WTC11 (cell line): ENCODE measurements at places on chromosomes 1 and 21.

DNA sequence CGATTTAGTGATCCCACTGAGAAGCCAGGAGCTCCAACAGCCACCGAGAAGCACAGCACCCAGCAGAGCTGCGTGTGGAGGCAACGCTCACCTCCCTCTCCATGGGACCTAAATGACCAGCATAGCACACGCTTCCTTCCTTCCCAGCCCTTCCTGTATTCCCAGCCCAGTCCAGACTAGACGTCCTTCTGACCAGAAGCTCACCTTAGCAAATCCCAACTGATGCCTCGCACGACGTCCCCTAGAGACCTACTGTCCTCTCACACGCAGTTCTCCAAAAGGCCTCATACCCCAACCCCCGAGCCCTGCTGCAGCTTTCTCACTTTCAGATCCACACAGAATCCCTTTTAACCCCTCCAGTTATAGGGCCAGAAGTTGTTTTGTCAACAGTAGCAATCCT, 132.4 kb downstream of the SLC45A1 start:
- DNase-seq = no peak

- DNase-seq = no peak
Measured at GRCh38 chr1:15918962-15919715, 56.8 kb downstream of the ZBTB17 start.

- no peak for DNase-seq
Measured at GRCh38 chr1:218473522-218473921, 128.4 kb downstream of the TGFB2 start.

DNA sequence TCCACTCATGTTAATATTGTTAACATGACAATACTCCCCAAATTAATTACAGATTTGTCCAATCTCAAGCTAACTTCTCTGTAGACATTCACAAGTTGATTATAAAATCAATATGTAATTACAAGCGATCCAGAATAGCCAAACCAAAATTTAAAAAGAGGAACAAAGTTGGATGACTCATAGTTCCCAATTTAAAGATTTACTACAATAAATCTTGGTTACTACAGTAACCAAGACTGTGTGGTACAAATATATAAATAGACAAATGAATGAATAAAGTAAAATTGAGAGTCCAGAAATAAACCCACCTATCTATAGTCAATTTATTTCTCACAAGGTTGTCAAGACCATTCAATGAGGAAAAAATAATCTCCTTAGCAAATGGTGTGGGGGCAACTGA, 7.1 kb upstream of the KRTAP10-4 start:
- no peak for DNase-seq

DNA sequence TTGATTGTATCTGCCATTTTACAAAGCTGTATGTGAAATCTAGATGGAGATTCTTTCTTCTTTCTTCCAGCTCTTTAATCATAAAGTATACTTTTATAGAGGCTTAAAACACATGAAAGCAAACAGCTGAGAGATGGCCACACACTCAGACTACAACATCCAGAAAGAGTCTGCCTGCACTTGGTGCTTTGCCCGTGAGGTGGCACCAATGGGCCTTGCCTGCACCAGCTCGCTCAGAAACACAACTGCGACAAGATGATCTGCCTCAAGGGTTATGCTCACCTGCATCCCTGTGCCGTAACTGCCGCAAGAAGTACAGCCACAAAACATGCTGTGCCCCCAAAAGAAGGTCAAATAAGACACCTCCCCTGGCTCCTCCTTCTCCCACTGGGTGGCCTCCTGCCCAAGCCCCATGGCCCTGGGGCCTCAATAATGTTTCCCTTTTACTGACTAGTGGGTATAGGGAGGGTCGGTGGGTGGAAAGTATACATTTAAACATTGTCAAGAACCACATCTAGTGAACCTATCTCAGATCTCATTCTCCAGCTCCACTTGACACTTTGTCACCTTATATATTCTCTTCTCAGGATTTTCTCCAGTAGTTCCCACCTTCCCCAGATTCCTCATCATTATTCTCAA, 66.7 kb upstream of the ANGPTL3 start:
- peak; percentile 79 for DNase-seq

- no peak for DNase-seq
Measured at GRCh38 chr1:40637470-40638007, 27.9 kb downstream of the RIMS3 start.

DNA sequence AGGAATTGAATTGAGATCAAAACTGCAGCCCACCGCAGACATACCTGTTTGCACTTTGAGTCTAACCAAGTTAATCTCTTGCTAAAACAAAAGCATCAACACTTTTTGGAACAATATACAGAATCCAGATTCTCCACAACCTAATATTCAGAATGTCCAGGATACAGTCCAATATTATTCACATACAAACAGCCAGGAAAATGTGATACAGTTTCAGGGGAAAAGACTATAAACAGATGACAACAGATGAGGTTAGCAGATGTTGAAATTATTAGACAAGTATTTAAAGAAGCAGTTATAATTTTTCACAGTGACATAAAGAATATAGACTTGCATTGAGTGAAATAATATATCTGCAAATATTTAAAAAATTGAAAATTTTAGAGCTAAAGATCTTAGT, 678.1 kb upstream of the CXADR start:
- DNase-seq = no peak

DNA sequence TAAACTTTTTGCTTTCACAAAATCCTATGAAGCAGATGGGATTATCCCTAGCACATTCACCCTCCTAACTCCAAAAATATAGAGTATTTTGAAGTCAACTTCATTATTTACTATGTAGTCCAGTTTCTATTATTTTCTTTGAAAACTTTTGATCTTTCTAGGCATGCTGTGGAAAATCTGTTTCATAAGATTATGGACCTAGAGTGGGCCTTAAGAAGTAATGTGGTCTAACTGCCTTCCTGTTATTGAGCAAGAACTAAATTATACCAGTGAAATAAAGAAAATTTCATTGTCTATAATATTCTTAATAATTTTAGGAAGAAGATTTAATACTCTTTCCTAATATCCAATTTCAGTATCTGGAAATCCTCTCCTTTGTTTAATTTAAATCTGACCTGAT, 58.1 kb downstream of the PRKACB start:
- DNase-seq = no peak

GRCh38 chr21:25501996-25502665, 105.2 kb downstream of the MRPL39 start:
- no peak for DNase-seq

- DNase-seq = peak; percentile 43
Measured at GRCh38 chr1:63073309-63074306, 248.8 kb upstream of the FOXD3 start.

DNA sequence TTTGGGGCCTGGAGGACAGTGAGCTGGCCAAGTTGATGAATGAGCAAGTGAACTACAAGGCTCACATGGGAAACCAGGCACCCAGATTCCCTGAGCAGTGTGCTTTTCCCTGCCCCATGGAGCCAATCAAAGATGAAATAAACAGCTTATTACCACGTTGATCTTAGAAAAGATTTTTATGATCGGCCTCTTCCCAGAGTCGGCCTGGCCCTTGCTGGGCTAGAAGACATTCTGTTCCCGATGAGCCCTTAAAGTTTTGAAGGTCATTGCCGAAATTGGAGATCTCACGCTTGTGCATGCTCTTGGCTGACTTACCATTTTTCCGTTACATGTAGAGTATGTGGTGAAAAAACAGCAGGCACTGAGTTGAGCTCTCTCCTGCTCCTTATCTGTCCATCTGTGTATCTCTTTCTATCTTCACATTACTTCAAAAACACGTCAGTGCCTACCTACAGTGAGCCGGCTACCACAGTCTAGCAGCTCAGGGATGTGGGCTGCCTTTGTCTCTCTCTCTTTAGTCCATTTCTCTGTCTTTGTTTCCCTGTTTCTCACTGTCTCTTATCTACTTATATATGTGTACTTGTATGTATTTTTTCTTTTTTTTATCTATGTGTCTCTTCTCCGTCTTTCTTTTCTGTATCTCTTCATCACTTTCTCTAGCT, 248.8 kb upstream of the USP24 start:
- no peak for DNase-seq

DNA sequence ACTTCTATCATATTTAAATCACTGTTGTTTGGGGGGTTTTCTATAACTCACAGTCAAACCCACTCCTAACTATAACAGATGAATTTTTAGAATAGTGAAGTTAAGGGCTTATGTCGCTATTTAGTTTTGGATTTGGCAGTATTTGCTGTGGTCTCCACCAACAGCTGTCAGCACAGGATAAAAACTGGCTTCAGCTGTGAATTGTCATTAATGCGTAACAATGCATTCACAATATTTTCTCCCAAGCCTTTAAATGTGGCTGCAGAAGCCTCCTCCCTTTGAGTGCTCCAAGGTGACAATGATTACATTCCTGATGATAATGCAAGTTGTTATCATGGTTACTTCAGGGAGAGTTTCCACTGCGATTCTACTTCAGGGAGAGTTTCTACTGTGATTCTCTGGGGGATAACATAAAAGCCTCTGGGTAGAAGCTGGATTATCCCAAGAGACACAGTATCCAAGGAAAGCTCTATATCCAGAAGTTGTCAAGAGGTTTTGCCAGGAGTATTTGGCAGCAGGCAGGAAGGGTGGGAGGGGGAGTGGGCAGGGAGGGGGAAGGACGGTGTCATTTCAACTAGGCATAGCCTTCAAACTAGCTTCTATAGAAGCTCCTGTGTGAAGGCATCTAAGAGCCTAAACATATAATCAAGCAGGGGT, 14.9 kb upstream of the SMIM12 start:
- DNase-seq = no peak

DNA sequence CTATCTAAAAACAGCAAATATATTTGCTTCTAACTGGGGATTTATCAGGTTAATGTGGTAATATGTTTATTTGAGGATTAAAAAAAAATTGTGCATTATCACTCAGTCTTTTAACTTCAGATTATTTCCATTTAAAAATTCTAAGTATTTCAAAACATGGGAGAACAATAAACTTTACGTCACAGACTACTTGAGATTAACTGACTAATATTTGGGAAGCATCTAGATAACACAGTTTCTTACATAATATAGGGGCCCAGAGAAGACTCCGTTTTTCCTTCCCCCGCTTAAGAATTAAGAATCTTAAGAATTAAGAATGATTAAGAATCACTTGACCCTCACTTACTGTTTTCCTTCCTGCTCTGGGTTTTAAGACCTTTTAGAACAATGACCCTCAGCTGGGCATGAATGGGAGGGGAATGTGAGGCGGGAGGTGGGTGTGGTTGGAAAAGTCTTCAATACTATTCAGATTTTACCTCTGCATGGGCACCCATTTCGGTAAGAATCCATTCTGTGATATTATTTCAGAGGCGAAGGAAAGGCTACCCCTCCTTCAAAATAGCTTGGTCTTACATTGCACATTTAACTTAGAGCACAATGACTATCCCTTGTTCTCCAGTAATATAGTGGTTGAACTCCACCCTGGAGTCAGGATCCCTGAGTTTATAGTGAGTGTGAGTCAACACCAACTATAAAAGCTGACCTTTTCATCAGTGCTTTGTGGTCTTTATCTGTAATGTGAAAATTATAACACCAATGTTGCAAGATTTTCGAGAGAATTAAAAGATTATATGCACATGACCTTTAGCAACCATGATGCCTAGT, 821.3 kb downstream of the USP25 start:
- no peak for DNase-seq

DNA sequence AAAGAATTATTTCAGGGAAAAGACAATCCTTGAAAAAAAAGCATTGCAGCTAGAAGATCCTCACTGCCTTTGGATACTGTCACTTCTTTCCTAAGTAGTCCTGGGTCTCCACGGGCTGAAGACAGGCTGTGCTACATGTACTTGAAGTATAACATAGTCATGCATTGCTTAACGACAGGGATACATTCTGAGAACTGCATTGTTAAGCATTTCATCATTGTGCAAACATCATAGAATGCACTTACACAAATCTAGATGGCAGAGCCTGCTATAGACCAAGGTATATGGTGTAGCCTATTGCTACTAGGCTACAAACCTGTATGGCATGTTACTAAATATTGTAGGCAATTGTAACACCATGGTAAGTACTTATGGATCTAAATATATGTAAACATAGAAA, 54.0 kb downstream of the KIAA0040 start:
- DNase-seq = no peak

DNA sequence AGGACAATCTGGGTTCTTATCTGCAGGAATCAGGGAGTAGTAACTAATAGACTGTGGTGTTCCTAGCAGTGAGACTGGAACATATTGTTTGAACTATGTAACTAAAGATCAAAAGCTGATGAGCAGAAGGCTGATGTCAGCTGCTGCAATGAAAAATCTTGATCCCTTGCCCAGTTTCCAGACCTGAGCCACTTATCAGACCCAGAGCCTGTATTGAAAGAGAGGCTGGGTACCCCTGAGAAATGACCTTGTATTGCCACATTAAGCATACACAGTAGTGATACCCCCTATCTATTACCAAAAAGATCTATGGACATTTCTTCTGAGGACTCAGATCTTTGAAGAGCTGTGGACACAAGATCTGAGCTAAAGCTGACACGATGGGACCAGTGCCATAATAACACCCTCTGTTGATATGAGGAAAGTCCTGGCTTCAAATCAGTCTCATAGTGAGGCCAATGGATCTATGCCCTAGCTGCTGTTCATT, 178.0 kb upstream of the GALNT2 start:
- DNase-seq = no peak

DNA sequence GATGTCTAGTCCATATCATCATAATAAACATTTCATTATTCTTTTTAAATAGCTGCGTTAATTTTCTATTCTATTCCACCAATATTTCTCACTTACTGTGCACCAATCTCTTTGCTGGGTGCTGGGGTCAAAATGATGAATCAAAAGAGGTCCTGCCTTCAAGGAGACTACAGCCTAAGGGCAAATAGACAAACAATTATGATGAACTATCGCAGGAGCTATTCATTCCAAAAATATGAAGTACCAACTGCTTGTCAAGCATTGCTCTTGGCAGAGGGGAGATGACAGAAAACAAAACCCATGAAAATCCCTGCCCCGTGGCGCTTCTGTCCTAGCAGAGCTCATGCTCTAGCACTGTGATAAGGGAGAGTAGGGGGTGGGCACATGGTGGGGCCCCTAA, 28.8 kb upstream of the SLC26A9 start:
- DNase-seq = no peak

- DNase-seq = no peak
Measured at GRCh38 chr1:232503497-232503896, 126.4 kb downstream of the SIPA1L2 start.

- DNase-seq = no peak
Measured at GRCh38 chr1:45510972-45511527, 10.6 kb downstream of the PRDX1 start.

- DNase-seq = no peak
Measured at GRCh38 chr1:159786966-159787365, 6.2 kb downstream of the DUSP23 start.

DNA sequence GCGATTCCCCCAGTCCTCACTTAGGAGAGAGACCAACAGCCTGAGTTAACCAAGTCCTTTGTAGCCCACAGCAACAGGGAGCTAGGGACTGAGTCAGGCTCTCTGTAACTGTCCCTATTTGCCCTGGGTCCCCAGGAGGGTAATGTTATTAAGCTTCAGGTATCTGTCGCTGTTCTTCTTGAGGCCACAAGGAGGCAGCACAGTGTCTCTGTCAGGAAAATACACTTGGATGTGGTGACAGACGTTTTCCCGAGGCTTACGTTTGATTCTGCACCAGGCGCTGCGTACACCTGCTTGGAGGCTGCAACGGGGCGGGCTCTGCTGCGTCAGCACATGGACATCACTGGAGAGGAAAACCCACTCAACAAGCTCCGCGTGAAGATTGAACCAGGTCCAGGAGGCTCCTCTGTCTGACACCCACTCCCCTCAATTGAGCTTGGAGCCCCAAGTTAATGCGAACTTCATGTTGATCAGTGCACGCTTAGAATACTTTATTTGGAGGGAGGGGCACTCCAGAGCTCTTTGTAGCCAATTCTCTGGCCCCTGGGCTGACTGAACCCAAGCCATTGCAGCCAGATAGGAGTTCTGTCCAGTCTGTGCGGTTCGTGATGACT, 10.7 kb upstream of the ELF3 start:
- peak; percentile 42 for DNase-seq
